ENCODE measurements at places on chromosomes 3 and 15. TPM values are rescaled to one million over a fixed set of nuclear protein-coding genes. Genes with fewer than 3 reads are reported as not detected.

DNA sequence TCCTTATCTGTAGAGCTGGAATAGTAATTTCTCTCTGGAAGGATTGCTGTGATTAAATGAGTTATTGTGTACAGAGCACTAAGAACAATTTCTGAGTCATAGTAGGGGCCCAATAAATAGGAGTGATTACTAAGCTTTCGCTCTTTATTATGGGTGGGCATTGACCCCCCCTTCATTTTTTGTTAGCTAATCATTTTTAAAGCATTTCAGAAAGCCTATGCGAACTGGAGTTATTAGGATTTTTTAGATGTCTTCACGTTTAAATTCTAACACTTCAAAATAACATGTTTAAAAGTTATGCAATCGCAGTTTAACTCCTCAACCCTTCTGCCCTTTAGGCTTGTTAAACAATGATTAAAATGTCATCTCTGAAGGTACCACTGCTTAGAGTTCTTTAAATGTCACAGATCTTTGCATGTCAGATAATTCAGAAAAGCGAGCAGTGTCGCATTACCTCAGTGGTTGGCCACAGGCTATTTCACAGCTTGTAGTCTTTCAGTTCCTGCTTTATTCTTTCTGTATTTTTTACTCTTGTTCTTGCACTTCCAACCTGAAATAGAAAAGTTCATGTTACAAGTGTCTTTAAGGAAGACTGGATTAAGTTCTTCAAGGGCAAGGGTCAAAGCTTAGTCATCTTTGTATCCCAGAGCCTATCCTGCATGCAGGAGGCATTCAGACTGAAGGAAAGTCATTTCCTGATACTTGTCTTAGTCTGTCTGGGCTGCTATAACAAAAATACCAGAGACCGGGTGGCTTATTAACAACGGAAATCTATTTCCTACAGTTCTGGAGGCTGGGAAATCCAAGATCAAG lies 102.9 kb downstream of the FNDC3B start:
- peak overlapping the region; percentile 99 for H3K27ac ChIP-seq
- H3K4me1 ChIP-seq: peaks cover 72% of the 10 kb centered on the region
- no peak overlapping the region for H3K4me3 ChIP-seq

- H3K27me3 ChIP-seq: no peaks in the 10 kb centered on the region
- no peak for DNase-seq
- no peak overlapping the region for H3K27ac ChIP-seq
- no peaks in the 10 kb centered on the region for H3K4me1 ChIP-seq
- no peak overlapping the region for H3K4me3 ChIP-seq
Measured at GRCh38 chr3:180523040-180523439, 78.9 kb upstream of the TTC14 start.

DNA sequence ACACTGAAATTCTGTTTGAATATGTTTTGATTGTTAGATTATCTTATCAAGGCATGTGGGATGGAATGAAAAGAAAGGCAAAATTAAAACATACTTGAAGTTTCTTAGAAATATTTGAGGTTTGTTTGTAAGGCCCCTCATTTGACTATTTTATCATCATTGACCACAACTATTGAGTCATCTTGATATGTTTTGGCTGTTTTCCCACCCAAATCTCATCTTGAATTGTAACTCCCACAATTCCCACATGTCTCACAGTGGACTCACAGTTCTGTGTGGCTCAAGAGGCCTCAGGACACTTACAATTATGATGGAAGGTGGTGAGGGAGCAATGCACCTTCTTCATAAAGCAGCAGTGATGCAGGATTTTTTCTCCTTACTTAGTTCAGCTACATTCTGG lies 917.1 kb downstream of the PLOD2 start:
- DNase-seq: peak; percentile 2
- no peaks in the 10 kb centered on the region for H3K36me3 ChIP-seq
- H3K27me3 ChIP-seq: no peaks in the 10 kb centered on the region
- no peak overlapping the region for H3K27ac ChIP-seq
- no peak overlapping the region for H3K4me3 ChIP-seq

- DNase-seq: peak; percentile 86
- H3K36me3 ChIP-seq: no peaks in the 10 kb centered on the region
- H3K27ac ChIP-seq: peak overlapping the region; percentile 56
Measured at GRCh38 chr3:69665026-69665737, 74.1 kb upstream of the MITF start.

DNA sequence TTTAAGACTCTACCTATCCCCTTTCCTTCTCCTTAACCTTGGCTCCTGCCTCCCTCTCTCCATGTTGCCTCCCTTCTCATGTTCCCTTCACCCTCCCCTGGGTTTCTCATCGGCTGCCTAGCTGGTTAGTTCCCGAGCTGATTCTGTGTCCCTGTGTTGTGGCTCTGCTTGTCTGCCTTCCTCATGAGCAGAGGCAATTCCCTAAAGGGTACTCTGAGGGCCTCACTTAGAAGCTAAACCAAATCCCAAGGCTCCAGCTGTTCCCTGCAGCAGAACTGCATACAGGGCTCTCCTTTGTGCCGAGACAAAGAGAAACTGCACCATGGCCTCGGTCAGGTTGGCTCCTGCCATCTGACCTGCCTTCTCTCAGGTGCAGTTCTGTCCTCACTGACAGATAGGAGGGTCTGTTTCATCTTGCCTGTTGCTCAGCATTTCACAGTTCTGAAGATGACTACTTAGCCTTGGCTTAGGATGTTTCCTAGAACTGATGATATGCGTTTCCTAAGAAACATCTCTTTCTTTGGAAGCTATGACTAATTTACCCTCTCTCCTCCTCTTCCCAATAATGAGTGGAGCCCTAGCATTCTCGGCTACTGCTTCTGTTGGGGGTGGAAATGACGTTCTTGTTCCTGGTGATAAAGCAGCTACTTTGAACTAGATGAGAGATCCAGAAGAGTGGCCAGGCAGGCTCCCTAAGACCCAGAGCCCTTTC lies 27.1 kb downstream of the DUOX1 start:
- H3K27ac ChIP-seq: no peak overlapping the region
- no peak for DNase-seq
- peaks cover 2% of the 10 kb centered on the region for H3K4me1 ChIP-seq
- H3K36me3 ChIP-seq: no peaks in the 10 kb centered on the region
- no peak overlapping the region for H3K4me3 ChIP-seq
- no peaks in the 10 kb centered on the region for H3K27me3 ChIP-seq

GRCh38 chr15:91849749-91850161 lies 3.8 kb upstream of the SLCO3A1 start:
- no peaks in the 10 kb centered on the region for H3K36me3 ChIP-seq
- H3K27ac ChIP-seq: no peak overlapping the region
- H3K4me1 ChIP-seq: peaks cover 3% of the 10 kb centered on the region
- no peak overlapping the region for H3K4me3 ChIP-seq
- peaks cover 6% of the 10 kb centered on the region for H3K27me3 ChIP-seq

- H3K36me3 ChIP-seq: no peaks in the 10 kb centered on the region
- no peak overlapping the region for H3K4me3 ChIP-seq
- H3K27me3 ChIP-seq: no peaks in the 10 kb centered on the region
- H3K27ac ChIP-seq: no peak overlapping the region
- no peaks in the 10 kb centered on the region for H3K4me1 ChIP-seq
Measured at GRCh38 chr3:141972399-141972798, 96.0 kb downstream of the ATP1B3 start.

DNA sequence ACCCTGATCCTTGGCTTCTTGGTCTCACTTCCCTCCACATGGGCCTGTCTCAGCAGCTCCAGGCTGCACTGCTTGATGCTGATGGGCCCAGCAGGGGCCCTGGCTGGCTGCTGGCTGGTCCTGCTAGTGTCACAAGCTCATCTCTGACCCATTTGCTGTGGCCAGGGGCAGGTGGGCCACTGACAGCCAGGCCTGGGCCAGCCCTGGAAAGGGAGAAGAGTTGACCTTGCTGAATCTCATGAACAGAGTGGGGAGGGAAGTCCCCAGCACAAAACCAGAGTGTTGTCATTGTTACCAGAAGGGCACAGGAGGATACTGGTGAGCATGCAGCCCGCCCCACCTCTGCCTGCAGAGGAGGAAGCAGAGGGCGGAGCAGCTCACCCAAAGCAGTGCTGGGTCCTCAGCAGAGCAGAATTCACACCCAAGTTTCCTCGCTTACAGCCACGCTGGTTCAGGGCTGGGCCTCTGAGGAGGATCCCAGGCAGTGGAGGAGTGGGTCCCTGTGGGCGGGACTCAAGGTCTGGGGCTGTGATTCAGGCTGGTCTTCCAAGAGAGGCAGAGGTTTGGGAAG lies 7.6 kb upstream of the KLF15 start:
- no peaks in the 10 kb centered on the region for H3K27me3 ChIP-seq
- no peak for DNase-seq
- H3K36me3 ChIP-seq: no peaks in the 10 kb centered on the region
- H3K27ac ChIP-seq: no peak overlapping the region
- no peaks in the 10 kb centered on the region for H3K4me1 ChIP-seq
- no peak overlapping the region for H3K4me3 ChIP-seq

DNA sequence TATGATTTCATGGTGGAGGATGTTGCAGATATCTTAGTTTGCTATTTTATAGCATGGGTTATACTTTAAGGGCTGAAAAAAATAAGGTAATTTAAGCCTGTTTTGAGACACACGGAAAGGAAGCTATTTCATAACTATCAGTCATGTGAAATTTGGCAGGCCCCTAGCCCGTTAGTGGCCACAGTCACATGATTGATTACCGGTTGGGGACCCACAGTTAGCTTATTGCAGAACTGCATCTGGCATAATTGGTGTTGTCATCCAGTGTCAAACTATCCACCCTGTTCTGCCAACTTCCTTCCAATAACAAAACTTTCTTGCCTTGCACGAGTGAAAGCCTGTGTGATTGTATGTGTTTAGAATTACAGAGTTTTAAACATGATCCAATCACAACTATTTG lies 35.2 kb downstream of the FNDC3B start:
- DNase-seq: peak; percentile 45
- H3K27me3 ChIP-seq: no peaks in the 10 kb centered on the region
- H3K27ac ChIP-seq: peak overlapping the region; percentile 4
- peaks cover 18% of the 10 kb centered on the region for H3K4me1 ChIP-seq

The NRROS gene
- 8.7 TPM for polyA plus RNA-seq

- no peaks in the 10 kb centered on the region for H3K36me3 ChIP-seq
- H3K4me3 ChIP-seq: no peak overlapping the region
- no peaks in the 10 kb centered on the region for H3K27me3 ChIP-seq
- H3K27ac ChIP-seq: no peak overlapping the region
Measured at GRCh38 chr3:179921500-179921899, 115.2 kb downstream of the PEX5L start.

Measured in endothelial cell of umbilical vein (primary cell).